ENCODE measurements at places on chromosomes 3 and 15.

GRCh38 chr3:81581966-81582599 lies 179.4 kb downstream of the GBE1 start:
- DNase-seq: peak; percentile 41

DNA sequence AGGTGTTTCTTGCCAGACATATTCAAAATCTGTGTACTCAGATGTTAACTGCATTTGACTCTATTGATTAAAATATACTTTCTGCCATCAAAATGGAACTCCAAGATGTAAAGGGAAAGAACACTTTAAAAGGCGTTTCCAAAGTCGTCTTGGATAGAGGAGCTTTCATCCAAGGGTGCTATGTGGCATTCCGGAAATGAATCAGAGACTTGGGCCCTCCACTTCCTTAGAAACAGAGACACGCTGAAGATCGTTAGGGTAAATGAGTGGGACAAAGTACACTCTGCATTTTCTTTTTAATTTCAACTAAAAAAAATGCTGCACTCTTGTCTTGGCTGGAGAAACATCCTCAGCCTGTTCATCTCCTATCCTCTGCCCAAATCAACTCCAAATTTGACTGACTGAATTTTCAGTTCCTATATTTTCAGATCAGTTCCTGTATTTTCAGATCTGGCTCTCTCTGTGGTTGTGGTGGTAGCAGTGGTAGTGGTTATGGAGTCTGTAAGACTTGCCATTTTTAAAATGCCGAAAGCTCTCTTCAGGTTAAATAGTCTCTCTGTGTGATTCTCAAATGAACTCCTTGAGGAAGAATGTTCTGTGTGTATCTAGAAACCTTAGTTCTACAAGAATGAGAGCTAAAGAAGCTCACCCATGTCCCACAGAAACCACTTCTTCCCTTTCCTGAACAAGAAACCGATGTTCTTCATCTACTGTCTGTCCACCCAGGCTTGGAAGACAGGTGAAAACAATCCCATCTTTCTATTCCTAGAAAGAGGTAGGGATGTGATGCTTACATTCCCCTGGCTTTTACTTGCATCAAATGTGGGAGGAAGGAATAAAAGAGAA lies 156.8 kb upstream of the ICE2 start:
- DNase-seq: no peak

GRCh38 chr15:92885224-92886041 lies 14.7 kb upstream of the CHD2 start:
- no peak for DNase-seq

GRCh38 chr3:81874738-81875137 lies 113.3 kb upstream of the GBE1 start:
- no peak for DNase-seq

GRCh38 chr15:67745073-67746006 lies 80.0 kb upstream of the SKOR1 start:
- no peak for DNase-seq

DNA sequence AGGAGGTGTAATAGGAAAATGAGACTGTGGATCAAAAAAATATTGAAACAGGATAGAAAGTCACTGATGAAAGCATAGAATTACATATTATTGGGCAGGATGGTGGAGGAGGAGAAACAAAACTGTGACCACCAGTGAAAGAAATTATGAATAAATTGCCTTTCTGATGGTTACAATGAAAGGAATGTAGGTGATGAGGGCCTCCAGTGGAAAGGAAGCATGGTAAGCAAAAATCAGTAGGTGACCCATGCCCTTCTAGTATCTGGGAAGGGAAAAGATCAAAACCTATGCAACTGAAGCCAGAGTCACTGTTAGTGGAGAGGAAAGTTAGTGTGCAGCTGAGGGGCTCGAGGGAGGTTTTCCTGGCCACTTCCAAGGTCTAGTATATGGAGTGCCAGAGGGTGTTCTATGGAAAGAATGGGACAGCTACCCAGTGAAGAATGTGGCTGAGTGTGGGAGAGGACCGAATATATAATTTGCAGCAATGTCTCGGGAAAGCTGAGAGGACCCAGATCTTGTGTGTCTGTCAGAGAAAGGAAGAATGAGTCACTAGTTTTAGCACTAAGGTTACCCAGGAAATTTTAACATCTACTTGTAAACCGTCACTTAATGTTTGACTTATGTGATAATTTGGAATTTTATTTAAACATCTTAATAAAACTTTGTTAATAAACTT lies 146.2 kb downstream of the NFKBIZ start:
- peak; percentile 33 for DNase-seq

DNA sequence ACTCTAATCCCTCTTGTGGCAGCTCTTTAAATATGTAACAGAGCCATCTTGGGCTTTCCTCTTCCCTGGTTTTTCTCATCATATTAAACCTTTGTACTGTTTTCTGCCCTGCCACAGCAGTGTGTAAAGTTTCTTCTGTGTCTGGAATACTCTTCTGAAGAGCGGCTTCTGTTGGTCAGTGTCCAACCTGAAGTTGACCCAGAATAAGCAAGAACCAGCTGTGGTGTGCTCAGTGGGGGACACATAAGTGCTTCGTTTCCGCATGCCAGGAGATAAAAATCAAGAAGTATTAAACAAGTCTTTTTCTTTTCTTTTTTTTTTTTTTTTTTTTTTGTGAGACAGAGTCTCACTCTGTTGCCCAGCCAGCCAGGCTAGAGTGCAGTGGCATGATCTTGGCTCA lies 173.2 kb upstream of the CHRM5 start:
- no peak for DNase-seq

- no peak for DNase-seq
These were observed 31.9 kb downstream of the SH3BP5 start for GRCh38 chr3:15300323-15301078.

DNA sequence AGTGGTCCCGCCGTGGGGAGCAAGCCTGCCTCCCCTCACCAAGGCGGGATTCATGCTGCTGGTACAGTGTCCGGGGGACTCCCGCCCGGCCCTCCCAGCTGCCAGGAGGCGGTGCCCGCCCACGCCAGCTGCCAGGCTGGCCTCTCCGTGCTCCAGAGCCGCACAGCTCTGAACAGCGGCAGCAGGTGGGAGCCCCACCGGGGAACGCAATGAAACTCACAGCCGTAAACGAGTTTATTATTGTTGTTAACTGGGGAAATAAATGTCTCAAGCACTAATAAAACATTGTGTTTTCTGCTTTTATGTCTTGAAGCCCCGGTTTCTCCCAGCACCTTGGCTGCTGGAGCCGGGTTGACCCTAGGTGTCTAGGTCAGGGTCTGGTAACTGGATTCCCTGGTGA lies 317.7 kb upstream of the TLE3 start:
- DNase-seq: no peak

GRCh38 chr15:39682366-39682765 lies 100.3 kb downstream of the FSIP1 start:
- no peak for DNase-seq

- no peak for DNase-seq
These were observed 194.3 kb downstream of the BCHE start for GRCh38 chr3:165642761-165643420.

DNA sequence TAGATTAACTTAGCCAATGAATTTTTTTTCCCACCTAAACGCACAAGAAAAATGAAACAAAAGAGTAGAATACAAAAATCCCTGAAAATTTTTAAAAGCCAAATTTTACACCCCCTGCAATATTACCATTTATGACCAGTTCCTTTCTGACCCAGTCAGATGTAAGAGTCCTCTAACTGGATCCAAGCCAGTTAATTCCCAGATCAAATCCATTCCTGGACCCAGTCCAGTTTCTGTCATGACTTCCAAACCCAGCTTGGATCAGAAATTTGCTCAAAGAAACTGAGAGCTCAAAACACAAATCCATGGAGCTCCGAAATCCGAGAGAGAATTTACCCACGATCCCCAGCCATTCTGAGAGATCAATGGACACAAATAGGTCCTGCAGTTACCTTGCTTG lies 17.0 kb upstream of the ALDH1L1 start:
- no peak for DNase-seq

GRCh38 chr15:56017920-56018319 lies 24.5 kb upstream of the NEDD4 start:
- no peak for DNase-seq

DNA sequence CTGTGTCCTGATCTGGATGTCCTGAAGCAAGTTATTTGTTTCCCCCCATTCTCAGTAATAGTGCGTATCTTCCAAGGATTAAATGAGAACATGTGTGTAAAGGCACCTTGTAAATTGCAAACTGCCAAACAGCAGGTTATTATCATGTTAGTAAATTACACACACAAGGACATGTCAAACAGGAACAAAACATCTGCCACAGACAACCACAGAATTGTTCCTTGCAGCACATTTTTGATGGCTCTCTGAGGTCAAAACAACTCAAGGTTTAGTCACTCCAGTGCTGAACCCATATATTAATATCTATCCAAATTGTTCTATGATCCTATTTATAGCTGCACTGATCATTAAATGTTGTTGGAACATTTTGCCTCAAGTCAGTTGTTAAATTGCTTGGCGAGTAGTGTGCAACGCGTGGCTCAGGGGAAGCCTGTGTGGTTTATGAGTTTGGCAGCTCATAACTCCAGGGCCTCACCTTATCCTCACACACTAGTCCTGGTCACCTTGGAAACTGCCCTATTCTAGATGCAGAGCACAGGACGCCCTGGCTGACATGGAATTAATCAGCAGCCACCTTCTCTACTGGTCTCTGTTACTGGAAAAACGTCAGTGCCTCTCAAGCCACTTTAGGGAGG lies 46.3 kb upstream of the CDV3 start:
- DNase-seq: no peak

- no peak for DNase-seq
These were observed 80.5 kb upstream of the NEO1 start for GRCh38 chr15:72971766-72972165.

DNA sequence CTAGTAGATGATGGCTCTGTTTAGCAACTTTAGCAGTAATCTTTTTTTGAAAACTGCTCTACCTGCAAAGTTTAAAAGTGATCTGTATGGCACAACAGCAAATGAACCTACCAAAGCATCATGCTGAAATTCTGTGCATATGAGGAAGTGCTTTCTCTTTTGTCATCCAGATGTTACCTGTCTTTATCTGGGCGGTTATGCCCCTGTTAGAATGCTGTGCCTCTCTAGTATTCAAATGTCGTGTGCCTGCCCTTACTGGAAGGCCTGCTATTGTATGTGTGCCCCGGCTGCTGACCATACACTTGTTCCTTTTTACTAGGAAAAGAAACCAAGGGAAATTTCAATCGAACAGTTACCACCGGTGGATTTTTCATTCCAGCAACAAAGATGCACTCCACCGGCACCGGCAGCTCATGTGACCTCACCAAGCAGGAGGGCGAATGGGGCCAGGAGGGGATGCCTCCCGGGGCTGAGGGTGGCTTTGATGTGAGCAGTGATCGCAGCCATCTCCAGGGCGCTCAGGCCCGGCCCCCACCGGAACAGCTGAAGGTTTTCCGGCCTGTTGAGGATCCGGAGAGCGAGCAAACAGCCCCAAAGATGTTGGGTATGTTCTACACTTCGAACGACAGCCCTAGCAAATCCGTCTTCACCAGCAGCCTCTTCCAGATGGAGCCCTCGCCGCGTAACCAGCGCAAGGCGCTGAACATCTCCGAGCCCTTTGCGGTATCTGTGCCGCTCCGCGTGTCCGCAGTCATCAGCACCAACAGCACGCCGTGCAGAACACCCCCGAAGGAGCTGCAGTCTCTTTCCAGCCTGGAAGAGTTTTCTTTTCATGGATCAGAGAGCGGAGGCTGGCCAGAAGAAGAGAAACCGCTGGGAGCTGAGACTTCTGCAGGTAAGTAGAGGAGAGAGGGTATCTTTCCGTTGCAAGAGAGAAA lies 61.6 kb downstream of the TMEM39A start:
- no peak for DNase-seq

DNA sequence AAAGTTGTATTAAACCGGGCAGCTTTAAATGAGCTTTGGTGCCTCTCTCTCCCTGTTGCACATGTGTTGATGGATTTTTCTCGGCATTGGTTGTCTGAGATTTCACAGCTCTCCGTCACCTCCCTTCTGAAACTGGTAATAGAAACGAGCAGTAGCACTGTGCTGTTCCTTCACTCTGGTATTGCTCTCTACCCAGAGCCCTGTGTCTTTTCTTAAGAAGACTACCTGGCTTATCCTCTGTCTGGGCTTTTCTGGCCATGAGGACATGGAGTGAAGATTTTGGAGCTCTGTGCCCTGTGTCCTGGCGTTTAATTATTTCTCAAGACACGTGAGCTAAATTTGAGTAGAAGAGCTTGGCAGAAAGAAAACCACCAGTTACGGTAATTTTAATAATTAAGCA lies 209.6 kb upstream of the EIF1B start:
- DNase-seq: no peak

DNA sequence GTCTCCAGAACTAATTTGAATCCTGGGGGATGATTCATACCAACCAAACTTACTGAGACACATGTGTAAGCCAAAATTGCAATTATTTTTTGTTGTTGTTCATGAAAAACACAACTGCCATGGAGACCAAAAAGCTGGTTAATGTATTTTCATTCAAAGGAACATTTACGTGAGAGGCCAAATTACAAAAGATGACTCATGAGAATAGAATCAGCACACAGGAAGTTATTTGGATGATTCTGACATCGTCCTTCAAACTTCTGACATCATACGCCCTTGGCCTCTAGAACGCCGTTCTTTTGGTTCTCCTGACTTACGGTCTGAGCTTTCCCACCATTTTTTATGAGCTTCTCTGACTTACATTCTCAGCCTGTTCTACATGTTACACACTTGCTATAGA lies 3.0 kb upstream of the ZNF280D start:
- DNase-seq: no peak

GRCh38 chr3:187628169-187628568 lies 42.0 kb downstream of the SST start:
- no peak for DNase-seq

DNA sequence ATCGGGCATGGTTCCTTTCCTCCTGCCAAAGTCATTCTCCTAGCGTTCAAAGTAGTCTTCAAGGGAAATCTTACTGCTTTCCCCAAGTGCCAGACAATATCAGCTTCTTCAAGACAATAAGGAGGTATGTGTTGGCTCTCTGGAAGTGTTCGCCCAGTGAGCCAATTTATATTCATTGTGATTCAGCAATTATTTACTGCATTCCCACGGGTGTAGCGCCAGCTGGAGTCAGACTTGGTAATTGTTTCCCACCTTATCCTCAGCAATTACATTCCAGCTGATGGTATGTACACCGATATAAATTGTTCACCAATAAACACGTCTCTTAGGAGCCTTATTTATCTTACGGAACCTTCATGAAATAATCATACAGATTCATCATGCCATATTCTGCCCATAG lies 103.6 kb upstream of the CTNNB1 start:
- DNase-seq: no peak

DNA sequence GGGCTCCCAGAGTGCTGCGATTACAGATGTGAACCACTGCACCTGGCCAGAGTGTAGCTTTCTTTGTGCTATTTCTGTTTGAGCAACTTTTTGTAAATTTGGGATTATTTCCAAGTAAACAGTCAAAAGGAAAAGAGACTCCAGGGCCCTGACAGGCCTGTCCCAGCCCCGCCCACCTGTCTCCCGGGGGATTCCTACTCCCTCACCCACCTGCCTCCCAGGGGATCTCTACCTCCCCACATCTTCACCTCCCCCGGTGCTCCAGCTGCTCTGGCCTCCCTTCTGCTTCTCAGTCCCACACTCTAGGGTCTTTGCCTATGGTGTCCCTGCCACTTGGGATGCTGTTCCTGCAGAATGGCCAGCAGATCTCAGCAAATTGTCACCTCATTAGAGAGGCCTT lies 7.0 kb downstream of the RHCG start:
- DNase-seq: no peak

GRCh38 chr15:67997996-67998395 lies 56.1 kb upstream of the PIAS1 start:
- no peak for DNase-seq
